ENCODE measurements at places on chromosomes 13 and 19.

GRCh38 chr19:23991170-23991569 is 76.5 kb downstream of the ZNF726 start:
- DNase-seq, result no peak

DNA sequence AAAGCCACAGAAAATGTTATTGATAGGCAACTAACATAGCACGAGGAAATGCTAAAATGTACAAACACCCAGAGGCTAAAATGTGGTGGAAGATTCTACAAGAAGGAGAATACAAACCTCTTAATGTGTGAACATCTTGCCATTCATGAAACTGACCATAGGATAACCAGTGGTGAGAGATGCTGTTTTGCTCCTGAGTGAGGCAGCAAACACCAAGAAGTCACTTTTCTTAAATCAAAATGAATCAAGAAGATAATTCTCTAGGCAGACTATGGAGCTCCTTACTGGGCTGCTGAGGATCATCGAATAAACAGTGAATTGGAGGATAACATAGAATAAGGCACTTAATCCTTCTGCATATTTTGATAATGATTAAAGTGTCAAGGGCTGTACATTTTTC is 375.4 kb upstream of the SLITRK6 start:
- DNase-seq, result no peak

DNA sequence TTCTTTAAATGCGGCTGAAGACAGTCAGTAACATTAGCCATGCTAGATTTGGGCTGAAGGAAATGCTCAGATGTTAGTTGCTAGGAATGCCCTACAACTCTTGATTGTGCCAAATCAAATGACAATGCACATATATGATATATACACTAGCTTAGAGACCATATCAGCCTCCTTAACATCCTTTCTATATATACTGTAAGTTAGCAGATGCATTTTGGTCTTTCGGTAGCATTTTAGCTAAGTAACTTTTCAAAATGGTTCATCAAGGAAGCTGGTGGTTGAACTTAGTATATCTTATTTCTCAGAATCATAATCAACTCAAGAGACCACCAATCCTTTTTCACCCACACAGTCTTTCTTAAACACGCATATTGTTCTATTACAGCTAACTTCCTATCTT is 14.1 kb upstream of the ENOX1 start:
- no peak for DNase-seq

DNA sequence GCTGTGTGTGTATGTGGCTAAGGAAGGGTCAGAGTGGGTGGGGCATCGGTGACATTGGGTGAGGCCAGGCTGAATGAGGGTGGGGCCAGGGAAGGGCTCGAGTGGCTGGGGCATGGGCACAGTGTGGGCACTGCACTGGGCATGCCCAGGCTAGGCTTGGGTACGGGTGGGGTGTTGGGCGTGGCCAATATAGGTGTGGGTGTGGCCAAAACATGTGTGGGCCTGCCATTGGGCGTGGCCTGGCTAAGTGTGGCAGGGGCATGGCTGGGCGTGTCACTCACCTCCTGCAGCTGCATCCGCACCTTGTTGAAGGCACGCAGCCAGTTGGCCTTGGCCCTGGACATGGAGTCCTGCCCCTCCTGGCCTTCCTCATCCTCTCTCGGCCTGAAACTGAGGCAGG is 33.2 kb downstream of the UNC13A start:
- no peak for DNase-seq

DNA sequence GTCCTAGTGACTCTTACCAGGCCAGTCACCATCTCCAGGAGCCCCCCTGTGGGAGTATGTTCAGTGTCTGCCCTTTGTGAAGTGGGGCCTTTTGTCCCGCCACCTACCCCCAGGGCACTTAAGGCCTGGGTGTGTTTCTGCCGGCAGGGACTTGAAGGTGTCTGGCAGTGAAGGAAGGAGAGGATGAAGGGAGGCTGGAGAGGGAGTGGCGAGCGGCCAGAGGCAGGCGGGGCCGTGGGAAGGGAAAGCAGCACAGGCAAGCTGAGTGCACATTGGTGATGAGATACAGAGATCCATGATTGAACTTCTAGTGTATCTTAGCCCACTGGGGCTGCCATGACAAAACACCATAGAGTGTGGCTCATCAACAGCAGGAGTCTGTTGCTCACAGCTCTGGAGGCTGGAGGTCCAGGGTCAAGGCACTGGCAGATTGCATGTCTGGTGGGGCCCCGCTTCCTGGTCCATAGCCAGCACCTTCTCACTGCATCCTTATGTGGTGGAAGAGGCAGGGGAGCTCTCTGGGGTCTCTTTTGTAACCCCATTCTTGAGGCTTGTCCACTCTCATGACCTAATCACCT is 17.5 kb downstream of the CUL4A start:
- no peak for DNase-seq

GRCh38 chr13:24220086-24220703 is 59.7 kb downstream of the SPATA13 start:
- DNase-seq, result peak; percentile 61

DNA sequence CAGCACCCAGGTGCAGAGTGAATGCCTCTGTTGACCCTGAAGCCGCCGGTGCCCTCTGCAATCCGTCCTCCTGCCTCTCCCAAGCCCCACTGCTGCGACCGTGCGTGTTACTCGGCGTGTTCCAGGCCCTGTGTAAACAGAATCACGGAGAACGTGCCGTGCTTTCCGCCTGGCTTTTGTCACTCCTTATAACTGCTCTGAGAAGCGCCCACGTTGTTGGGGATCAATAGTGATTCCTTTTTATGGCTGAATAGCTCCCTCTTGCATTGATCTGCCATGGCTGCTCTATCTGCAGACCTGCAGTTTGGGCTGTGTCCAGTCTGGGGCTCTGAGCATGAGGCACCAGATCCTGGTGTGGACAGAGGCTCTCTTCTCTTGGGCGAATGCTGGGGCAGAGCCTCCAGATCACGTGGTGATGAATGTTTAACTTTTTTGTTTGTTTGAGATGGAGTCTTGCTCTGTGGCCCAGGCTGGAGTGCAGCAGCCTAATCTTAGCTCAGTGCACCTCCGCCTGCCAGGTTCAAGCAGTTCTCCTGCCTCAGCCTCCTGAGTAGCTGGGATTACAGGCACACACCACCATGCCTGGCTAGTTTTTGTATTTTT is 15.8 kb downstream of the ADPRHL1 start:
- no peak for DNase-seq

DNA sequence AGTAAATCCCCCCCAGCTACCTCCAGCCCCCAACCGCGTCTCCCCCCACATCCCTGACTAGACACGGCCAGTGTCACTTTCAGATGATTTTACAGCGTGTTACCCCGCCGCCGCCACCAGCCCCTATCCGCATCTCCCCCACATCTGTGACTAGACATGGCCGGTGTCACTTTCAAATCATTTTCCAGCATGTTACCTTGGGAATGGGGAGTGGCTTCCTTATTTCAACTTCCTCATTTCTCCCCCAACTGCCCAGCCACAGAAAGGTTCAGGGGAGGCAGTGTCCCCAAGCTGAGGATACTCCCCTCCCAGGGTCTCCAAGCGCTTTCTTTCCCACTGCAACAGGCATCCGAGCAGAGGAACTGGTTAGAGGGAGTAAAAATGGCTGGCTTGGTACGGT is 18.4 kb downstream of the ADGRL1 start:
- no peak for DNase-seq

- DNase-seq, result no peak
These were observed 57.7 kb downstream of the ING1 start for GRCh38 chr13:110771194-110771593.

GRCh38 chr19:5676772-5677105 is 3.6 kb downstream of the MICOS13 start:
- DNase-seq, result no peak

GRCh38 chr13:104984296-104984818 is 1551.1 kb downstream of the EFNB2 start:
- DNase-seq, result no peak

GRCh38 chr19:52351512-52351911 is 15.5 kb downstream of the ZNF610 start:
- no peak for DNase-seq

- peak; percentile 21 for DNase-seq
These were observed 100.4 kb upstream of the GJB6 start for GRCh38 chr13:20332361-20333096.

DNA sequence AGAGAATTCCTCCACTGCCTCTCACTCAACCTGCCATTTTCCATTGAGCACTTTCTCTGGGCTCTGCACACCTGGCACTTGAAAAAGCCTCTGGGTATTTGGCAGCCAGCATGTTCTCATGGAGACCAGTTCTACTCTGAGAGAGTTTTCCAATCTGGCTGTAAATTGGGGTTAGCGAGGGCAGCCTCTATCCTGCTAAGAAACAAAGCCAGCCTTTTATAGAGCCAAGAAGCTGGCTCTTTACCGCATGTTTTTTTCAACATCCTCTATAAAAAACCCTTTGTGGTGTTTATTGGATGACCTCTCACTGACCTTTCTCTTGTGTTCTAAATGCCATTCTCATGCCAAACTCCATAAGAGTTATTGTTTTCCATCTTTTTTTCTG is 52.6 kb upstream of the RCBTB2 start:
- DNase-seq, result peak; percentile 52

DNA sequence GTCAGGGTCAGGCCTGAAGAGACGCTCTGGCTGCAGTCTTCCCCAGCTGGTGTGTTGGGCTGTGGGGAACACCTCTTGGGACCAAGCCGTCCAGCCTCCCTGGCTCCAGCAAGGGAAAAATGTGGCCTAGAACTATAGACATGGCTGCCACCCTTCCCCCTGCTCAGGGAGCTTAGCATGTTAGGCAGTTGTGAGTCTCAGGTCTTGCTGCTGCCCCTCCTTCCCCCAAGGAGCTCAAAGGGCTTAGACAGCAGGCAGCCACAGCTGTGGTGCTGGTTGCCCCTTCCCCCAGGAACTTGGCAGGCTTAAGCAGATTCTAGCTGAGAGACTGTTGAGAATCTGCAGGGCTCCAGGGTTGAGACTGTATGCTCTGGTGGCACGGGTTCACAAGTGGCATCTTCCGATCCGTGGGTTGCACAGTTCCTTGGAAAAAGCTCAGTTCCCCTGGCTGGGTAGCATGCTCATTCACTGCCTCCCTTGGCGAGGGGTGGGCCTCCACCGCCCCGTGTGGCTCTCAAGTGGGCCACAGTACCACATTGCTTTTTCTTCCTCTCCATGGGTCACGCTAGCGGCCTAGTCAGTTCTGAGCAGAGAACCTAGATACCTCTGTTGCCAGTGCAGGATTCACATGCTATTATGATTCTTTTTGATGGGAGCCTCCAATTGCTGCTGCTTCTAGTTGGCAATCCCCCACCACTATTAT is 1258.6 kb downstream of the OLFM4 start:
- no peak for DNase-seq

- no peak for DNase-seq
These were observed 136.8 kb downstream of the COL4A1 start for GRCh38 chr13:110170020-110170790.

- DNase-seq, result no peak
These were observed 753 bp downstream of the ZNF235 start for GRCh38 chr19:44303976-44304568.

DNA sequence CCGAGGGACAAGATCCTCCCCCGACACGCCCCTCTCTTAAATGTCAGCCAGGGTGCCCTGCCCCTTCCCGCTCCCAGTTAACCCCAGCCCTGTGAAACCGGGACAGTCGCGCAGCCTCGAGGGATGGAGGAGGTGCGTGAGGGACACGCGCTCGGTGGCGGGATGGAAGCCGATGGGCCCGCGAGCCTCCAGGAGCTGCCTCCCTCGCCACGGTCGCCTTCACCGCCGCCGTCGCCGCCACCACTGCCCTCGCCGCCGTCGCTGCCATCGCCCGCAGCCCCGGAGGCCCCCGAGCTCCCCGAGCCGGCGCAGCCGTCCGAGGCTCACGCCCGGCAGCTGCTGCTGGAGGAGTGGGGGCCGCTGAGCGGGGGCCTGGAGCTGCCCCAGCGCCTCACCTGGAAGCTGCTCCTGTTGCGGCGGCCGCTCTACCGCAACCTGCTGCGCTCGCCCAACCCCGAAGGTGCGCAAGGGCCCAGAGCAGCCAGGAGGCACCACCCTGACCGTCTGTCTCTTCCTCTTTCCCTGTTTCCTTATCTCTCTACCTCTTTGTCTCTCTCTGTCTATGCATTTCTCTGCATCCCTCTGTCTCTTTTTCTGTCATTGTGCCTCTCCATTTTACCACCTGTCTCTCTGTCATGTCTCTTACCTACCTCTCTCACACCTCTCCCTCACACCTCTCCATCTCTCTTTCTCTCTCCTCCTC is at the start of gene NCCRP1:
Gene NCCRP1 (plus strand): TSS at position 105 of the 703 bp plus-strand sequence. CDS start 19 bp downstream, at position 124.
- DNase-seq, result no peak

GRCh38 chr13:41327994-41328790 is 17.1 kb downstream of the NAA16 start:
- no peak for DNase-seq

DNA sequence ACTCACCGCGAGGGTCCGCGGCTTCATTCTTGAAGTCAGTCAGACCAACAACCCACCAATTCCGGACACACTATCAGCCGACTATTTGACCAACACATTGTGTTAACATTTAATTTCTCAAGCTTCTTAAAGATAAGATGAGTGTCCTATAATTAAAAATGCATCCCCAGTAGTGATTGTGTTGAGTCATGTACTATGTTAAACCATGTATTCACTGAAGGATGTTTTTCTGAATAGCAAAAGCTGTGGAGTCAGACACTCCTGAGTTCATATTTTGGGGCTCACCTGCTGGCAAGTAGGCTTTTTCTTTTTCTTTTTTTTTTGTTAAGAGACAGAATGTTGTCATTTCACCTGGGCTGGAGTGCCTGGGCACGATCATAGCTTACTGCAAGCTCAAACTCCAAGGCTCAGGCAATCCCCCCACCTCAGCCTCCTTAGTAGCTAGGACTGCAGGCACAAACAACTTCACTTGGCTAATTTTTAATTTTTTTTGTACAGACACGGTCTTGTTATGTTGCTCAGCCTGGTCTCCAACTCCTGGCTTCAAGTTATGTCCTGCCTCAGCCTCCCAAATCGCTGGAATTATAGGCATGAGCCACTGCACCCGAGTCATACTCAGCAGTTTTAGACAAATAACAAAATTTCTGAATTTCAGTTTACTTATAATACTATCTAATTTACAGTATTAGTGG is 606.9 kb downstream of the PCDH9 start:
- no peak for DNase-seq

DNA sequence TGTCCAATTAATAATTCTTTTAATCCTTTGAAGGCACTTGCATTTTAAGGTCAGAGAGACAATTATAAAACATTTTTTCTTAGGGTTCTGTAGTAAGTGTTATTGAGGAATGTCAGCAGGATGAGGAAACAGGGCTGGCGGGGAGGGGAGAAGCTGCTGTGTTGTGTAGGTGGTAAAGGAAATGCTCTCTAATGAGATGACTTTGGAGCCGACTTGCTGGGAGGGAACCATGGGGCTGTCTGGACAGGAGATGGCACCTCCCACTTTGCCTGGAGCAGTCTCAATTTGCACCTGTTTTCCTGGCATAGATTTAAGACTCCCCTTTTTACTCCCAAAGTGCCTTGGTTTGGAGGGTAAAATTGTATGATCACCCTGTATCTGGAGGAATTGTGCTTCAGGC is 230.4 kb downstream of the ATP8A2 start:
- DNase-seq, result no peak

DNA sequence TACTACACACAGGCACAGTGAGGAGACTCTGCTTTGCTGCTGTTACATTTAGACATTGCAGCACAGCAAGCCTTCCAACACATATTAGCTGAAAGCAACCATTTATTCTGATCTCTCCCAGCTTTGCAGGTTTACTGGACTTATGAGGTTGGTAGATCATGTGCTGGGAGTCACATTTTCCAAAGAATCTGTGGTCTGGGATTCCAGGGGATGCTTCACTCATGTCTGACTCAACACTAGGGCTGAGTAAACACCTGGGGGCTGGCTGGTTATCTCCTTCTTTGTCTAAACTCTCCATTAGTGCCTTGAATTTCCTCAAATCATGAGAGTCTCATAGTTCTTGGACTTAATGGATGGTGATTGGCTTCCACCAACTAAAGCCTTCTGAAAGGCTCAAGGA is 5.4 kb upstream of the LGALS13 start:
- no peak for DNase-seq

- no peak for DNase-seq
These were observed 10.4 kb upstream of the MAP2K2 start for GRCh38 chr19:4134351-4134750.

Data from AG09309 (cell line).